Activated CD8-positive, alpha-beta memory T cell treated with anti-CD3 and anti-CD28 coated beads for 48 hours (primary cell): ENCODE measurements at places on chromosomes 5 and 9.

GRCh38 chr5:81633471-81633870, 117.4 kb downstream of the SSBP2 start:
- no peak for DNase-seq

- DNase-seq: no peak
These were observed 49.2 kb upstream of the NEK6 start for GRCh38 chr9:124208571-124208970.

- no peak for DNase-seq
These were observed 26.5 kb upstream of the MTMR12 start for GRCh38 chr5:32339198-32339597.

DNA sequence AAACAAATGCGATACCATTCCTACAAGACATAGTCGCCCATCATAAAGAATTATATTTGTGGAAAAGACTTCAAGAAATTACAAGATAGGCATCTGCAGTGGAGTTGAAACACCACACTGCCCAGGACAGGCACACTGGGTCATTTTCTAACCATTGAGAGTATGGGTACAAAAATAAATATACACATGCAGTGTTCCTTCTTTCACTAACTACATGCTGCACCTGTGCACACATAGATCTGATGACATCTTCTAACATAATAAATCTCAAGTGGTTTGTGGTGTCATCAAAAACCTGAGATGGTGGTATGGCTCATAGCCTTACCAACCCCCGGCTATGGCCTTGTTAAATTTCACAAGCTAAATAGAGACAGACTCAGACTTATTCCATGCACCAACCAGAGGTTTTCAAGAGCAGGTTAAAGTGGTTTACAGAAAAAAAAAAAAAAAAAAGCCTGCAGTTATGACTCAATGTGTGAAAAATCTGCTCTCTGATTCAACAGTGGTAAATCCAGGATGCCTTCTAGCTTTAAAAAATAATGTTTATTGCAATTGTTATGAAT, 12.4 kb upstream of the NFIB start:
- no peak for DNase-seq

GRCh38 chr5:77454123-77454522, 38.0 kb downstream of the WDR41 start:
- no peak for DNase-seq

GRCh38 chr9:15308511-15308910, 1.5 kb upstream of the TTC39B start:
- DNase-seq: no peak

GRCh38 chr5:9621379-9621903, 8.7 kb downstream of the TAS2R1 start:
- DNase-seq: no peak

DNA sequence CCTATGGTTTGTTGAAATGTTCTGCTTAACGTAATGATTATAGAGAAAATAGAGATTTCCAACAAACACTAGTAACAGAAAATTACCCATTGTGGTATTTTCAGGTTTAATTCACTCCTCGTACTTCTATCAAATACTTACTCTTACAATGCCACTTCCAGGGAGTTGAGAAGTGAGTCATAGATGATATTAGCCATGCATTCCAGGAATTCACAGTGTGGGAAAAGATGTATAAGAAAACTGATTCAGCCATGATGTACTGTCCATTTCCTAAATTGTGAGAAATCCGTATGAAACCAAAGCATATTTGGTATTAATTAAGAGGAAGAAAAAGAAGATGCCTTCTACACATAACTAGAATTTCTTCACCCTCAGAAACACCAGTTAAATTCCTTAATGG, 1854.6 kb upstream of the WWC1 start:
- no peak for DNase-seq

GRCh38 chr9:97983589-97984187, 547 bp downstream of the ANP32B start:
- no peak for DNase-seq

GRCh38 chr9:128553728-128554127, 1.3 kb downstream of the SPTAN1 start:
- no peak for DNase-seq

GRCh38 chr5:154191467-154192261, 1.1 kb downstream of the GALNT10 start:
- DNase-seq: no peak

GRCh38 chr5:160940725-160941124, 88.7 kb upstream of the ATP10B start:
- DNase-seq: no peak

DNA sequence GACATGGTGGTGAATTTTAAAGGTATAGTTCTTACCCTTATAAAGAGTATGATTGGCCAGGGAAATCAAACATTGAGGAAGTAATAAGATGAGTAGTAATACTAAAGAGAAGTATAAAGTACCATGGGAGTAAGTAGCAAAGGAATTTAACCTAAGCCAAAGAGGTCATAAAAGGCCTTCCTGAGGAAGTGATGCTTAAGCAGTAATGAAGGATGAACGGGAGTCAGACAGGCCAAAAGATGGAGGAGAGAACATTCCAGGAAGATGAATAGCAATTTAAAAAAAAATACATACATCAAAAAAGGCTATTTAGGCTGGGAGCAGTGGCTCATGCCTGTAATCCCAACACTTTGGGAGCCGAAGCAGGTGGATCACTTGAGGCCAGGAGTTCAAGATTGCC, 29.0 kb downstream of the KLHL3 start:
- no peak for DNase-seq

GRCh38 chr5:77139001-77139400, 51.9 kb upstream of the ZBED3 start:
- DNase-seq: no peak

GRCh38 chr5:660491-661030, 32.6 kb downstream of the TPPP start:
- DNase-seq: no peak

DNA sequence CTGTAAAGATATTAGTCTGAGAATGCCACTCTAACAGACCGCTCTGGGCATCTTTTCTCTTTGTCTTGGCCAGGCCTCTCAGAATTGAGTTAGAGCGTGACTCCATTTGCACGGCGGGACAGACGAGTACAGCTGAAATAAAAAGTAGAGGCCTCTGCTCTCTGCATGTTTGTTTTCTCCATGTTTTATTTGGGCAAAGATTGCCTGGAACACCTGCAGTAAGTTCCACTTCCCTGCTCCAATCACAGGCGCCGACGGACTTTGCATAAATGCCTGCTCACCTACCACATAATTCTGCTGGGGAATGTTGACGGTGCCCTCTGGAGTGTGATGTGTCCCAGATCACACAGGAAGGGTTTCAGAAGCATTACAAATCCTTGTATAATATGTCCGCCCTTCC, 10.6 kb downstream of the SPOCK1 start:
- DNase-seq: no peak

DNA sequence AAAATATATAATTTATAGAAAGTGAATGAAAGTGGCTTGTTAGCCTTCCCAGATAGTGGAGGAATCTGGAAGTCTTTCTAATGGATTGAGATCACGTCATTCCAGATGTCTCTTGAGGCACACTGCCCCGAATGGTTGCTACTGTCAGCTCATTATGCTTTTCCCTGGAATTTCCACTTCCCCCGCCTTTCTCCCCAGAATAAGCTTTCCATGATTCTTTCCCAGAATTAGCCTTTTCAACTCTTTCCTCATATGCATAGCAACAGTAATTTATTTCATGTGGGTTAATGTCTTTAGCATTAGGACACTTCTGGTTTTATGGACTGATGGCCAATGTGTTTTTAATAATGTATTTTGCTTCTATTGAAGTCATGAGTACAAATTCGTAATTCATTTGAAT, 81.5 kb downstream of the PALM2AKAP2 start:
- no peak for DNase-seq

DNA sequence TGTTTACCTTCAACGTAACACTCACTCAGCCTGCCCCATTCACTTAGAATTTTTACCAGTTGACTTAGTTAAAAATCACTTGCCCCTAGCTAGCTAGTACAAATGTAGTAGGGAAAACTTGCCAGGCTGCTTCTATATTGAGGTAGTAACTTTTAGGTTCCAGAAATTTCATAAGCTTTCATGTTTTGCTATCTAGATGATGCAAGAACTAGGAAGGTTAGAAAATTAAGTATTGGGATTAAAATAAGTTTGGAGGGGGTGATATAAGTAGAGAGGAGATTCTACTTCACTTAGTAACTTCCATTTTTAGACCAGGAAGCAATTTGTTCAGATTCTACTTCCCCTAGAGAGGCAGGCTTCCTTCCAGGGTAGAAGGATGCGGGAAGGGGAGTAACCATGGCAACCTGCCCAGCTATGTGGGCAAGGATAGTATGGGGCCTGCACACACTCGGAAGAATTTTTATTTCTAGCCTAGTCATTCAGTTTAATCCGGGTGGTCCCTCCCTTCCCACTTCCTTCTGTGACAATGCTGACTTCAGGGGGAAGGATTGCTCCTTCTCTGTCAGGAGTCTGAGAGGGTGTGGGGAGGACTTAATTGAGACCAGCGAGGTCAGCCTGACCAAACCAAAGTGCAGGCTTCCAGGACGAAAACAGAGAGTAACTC, 4.2 kb downstream of the DAB2 start:
- DNase-seq: no peak

- no peak for DNase-seq
These were observed 1.6 kb downstream of the INSYN2B start for GRCh38 chr5:169978714-169979113.

GRCh38 chr5:3428334-3428733, 167.3 kb upstream of the IRX1 start:
- DNase-seq: no peak

- no peak for DNase-seq
These were observed 79.3 kb upstream of the SH3PXD2B start for GRCh38 chr5:172533399-172534228.

DNA sequence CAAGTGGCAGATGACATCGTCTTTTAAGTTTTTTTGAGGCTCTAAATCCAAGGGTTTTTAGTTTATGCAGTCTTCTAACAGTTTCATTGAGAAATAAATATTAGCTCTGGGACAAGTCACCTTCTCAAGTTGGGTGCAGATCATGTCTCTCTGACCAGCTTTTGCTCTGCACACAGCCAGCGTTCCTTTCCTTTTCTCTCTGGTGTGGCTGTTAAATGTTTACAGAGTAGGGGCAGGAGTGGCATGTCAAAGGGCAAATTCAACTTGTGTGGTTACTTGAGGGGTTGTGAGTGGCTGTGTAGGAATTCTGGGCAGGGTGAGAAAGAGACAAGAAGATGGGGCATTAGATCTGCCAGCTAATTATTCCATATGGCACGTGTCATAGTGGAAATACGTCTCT, 187.5 kb upstream of the HMHB1 start:
- no peak for DNase-seq
